ENCODE measurements at places on chromosomes 7 and 10. TPM values are rescaled to one million over a fixed set of nuclear protein-coding genes. Genes with fewer than 3 reads are reported as not detected.

- no peak for DNase-seq
These were observed 61.7 kb upstream of the ZNRF2 start for GRCh38 chr7:30222515-30223215.

DNA sequence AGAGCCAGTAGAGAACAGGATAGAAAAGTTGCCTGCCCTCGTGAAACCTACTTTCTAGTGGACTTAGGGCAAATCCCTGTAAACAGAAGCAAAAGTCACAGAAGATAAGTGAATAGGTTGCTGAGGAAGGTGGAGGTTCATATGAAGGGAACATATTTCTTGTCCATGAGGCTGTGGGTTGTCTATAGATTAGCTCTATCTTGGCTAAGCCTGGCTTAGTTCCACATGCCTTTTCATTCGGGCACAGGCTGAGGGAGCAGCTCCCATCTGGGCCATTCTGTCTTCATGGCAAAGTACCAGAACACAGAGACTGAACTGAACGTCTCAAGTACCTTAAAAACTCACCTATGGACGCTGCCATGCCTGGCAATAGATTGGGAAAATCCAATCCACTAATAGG, 45.3 kb downstream of the BZW2 start:
- no peak for DNase-seq

DNA sequence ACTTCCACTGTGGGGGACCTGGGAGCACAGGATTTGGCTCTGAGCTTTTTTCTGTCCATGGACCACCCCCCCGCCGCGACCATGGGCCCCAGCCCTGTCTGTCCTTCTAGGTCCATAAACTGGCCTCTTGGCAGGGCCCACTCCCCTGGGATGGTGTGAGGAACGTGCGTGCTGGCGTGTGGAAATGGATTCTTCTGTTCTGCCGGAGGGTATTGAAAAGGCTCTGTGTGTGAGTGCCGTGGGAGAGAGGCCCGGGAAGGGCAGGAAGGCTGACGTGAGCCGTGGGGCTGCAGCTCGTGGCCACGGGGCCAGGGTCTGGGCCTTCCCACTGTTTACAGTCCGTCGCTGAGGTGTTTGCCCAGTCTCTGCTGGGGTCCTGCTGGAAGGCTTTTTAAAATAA, 123.7 kb downstream of the GRK5 start:
- DNase-seq, result peak; percentile 37

Gene NEUROG3
- not detected for total RNA-seq

GRCh38 chr7:33425929-33426678, 296.7 kb downstream of the BBS9 start:
- peak; percentile 31 for DNase-seq

- no peak for DNase-seq
These were observed 349.8 kb downstream of the PTPRN2 start for GRCh38 chr7:158237672-158238335.

DNA sequence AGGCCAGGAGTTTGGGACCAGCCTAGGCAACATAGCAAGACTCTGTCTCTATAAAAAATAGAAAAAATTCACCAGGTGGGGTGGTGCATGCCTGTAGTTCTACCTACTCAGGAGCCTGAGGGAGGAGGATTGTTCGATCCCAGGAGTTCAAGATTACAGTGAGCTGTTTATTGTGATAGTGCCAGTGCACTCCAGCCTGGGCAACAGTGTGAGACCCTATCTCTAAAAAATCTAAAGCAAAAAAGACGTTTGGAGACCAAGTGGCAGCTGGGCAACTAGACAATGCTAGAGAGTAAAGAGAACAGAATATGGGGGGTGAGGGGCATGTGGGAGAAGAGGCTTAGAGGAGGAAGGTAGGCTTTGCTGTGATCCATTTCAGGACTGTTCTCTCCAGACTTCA, 1.4 kb downstream of the PDSS1 start:
- DNase-seq, result no peak

- DNase-seq, result no peak
These were observed 516.9 kb upstream of the LRRN3 start for GRCh38 chr7:110573862-110574528.

DNA sequence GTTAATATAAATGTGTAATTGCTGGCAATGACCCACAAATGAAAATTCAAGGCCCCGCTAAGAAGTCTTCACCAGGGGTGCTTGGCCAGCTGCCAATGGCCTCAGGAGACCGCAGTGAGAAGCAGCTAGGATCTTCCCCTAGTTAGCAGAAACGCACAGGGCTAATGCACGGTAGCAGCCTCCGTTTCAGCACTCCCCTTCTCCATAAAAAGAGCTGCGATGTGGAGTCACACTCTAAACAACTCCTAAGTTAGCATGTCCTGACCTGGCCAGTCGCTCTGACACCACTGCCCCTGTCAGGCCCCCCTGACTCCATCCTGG, 139.0 kb downstream of the SEPTIN14 start:
- no peak for DNase-seq

Gene HDAC9
- total RNA-seq, result 41.0 TPM

GRCh38 chr7:73746378-73746777, 7.8 kb upstream of the ABHD11 start:
- DNase-seq, result no peak

- DNase-seq, result no peak
These were observed 222.9 kb upstream of the SH2B2 start for GRCh38 chr7:102063690-102064180.

Gene WNT2
- 59.2 TPM for total RNA-seq

Data from lung (tissue), 17 donors.